ENCODE measurements at places on chromosomes 1 and 21. TPM values are rescaled to one million over a fixed set of nuclear protein-coding genes. Genes with fewer than 3 reads are reported as not detected.

- DNase-seq = no peak
These were observed 92.3 kb downstream of the SGIP1 start for GRCh38 chr1:66626261-66626660.

DNA sequence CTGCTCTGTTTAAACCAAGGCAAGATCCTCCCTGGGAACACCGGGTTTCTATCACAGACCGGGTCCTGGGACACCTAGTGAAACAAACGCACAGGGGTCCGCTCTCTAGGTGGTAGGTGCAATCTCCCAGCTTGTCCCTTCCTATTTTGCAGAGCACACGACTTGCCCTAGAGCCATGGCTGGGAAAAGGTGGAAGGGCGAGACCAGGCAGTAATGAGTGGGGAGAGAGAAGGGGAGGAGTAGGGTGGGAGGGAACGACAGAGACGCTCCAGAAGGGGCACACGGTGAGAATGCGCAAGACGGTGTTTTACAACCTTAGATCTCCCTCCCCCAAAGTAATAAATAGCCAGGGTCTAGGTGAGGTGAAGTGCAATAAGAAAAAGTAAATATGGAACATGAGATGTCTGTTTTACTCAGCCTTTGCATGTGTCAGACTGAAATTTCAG lies 9.3 kb upstream of the ARHGAP29 start:
- DNase-seq = peak; percentile 27

DNA sequence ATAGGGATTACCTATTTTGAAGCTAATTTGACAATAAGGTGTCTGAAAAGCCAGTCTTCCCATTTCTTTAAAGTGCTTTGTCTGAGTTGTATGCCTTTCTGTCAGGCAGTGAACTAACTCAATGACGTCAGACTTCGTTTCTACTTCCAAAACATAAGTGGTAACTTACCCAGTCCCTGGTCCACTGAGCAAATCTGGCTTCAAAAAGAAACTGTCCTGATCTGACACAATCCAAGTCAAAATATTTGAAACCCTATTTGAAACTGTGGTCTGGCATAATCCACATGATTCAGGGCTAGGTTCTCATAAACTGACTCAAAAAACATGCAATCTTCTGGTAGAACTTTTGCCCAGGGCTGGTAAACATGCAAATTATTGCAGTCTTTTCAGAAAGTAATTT lies 34.0 kb downstream of the DIRAS3 start:
- DNase-seq = no peak

DNA sequence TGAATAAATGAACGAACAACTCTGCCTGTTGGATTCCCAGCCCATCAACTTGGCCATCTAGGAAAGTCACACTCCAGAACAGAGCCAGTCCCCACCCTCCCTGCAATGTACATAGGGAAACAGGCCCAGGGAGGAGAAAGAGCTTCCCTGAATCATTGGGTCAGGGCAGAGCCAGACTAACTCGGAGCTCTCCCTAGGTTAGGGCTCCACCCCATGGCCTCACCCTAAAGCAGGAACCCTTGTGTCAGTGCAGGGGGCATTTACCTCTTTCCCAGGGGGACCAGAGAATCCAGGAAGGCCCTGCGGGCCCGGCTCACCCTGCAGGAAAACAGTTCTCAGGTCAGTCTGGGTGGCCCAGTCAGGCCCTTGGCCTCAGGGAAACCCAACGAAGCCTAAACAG lies 11.6 kb downstream of the COL9A2 start:
- DNase-seq = no peak

DNA sequence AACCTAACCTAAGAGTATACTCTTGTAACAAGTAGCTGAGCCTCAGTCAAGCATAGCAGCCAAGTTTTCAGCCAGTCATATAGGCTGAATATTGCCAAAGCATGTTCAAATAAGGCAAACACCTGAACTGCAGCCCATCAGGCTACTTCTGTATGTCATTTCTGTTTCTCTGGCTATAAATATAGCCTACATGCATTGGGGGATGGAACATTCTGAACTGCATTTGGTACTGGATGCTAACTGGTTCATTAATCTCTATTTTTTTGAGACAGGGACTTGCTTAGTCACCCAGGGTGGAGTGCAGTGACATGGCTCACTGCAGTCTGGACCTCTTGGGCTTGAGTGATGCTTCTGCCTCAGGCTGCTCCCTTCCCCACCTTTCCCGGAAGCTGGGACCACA lies 37.3 kb downstream of the MAST2 start:
- no peak for DNase-seq

- no peak for DNase-seq
These were observed 54.2 kb downstream of the DMAP1 start for GRCh38 chr1:44267438-44267837.

GRCh38 chr1:161199506-161200139 lies 769 bp upstream of the ADAMTS4 start:
- DNase-seq = no peak

- peak; percentile 67 for DNase-seq
These were observed 27.6 kb downstream of the PODN start for GRCh38 chr1:53089478-53090226.

Gene PRRX1
- 46.3 TPM for total RNA-seq

Gene RAP1GAP
- total RNA-seq = 4.5 TPM

Gene CNKSR1
- total RNA-seq = 1.8 TPM

Gene CRYZ
- total RNA-seq = 39.9 TPM

All from Right ventricle myocardium inferior (tissue), 1 donor.